ENCODE measurements at places on chromosomes 5 and 9.

DNA sequence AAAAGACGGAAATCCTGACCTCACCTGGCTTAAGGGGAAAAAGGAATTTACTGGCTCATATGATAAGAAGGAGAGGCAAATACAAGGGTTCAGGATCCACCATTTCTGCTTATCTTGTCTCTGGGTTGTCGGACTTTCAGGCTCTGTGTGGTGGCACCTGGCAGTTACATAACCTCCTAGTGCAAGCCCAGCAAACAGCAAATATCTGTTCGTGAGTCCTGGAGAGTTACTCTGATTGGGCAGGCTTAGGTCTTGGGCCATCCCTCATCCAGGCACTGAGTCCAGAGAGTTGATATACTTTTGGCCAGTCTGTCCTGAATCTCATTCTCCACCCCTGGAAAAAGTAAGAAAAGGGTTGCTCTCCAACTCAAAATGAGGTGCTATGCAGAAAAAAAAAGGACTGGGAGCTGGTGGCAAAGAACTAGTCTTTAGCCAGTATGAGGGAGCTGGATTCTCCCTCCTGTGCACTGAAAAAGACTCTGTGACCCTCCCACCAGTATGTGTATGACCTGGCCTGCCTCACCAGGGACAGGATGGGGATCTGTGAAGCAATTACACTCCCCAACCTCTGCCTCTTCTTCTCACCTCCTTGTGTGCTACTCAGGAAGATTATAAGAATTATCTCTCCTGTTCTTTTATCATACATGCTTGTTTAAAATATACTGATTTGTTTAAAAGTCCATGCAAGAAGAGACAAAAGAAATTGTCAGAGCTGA is 282.9 kb downstream of the ARHGAP26 start:
- DNase-seq, result no peak

DNA sequence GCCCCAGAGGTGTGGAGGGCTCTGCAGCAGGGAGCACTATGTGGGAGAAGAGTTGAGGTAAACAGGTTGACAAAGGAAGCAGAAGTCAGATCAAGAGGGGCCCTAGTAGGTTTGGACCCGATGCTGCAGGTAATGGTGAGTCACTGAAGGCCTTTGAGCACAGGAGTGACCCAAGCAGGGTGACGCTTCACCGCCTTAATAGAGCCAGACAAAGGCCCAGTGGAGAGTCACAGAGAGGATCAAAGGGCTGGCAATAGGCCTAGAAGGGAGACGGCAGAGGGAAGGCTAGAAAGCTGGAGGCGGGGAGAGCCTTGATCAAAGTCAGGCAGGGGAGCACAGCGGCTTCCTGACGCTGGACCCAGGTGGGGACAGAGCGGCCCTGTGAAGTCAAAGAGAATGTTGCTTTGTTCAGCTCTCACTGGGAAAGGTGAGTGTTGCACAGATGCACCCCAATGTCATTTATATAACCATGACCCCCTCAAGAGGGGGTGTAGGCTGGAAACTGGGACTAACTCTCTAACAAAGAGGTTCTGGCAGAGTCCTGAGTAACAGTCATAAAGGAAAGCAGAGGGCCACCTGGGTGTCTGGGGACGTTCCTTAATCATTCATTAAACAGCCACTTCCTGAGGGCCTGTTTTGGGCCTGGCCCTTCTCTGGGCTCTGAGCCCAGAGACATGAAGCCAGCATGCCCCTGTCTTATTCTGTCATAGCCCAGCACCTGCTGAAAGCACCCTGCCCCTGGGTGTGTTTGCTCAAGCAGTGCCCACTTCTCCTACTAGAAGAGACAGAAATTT is 9.8 kb upstream of the CPLX2 start:
- DNase-seq, result no peak

DNA sequence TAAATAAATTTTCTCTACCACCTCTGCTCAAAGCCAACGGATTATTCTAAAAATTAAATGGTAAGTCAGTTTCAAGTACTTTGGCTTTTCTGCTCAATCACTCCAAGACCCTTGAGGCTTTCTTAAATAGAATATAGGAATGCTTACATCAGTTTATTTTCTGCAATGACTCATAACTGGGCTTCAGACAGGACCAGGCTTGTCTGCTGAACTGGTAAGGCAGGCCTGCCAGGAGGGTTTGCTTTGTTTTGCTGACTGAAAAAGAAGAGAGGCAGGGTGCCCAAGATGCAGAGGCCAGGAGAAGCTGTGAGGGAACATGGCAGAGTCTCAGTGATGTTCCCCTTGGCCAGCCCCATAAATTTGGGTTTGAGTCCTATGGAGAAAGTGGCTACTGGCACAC is 60.3 kb upstream of the EPB41L4A start:
- peak; percentile 94 for DNase-seq

GRCh38 chr5:310941-311434 is 10.5 kb upstream of the AHRR start:
- DNase-seq, result no peak

- no peak for DNase-seq
Observed at GRCh38 chr5:93452255-93452654, 128.8 kb downstream of the NR2F1-AS1 start.

GRCh38 chr9:84111726-84112125 is 131.1 kb downstream of the RMI1 start:
- peak; percentile 70 for DNase-seq

DNA sequence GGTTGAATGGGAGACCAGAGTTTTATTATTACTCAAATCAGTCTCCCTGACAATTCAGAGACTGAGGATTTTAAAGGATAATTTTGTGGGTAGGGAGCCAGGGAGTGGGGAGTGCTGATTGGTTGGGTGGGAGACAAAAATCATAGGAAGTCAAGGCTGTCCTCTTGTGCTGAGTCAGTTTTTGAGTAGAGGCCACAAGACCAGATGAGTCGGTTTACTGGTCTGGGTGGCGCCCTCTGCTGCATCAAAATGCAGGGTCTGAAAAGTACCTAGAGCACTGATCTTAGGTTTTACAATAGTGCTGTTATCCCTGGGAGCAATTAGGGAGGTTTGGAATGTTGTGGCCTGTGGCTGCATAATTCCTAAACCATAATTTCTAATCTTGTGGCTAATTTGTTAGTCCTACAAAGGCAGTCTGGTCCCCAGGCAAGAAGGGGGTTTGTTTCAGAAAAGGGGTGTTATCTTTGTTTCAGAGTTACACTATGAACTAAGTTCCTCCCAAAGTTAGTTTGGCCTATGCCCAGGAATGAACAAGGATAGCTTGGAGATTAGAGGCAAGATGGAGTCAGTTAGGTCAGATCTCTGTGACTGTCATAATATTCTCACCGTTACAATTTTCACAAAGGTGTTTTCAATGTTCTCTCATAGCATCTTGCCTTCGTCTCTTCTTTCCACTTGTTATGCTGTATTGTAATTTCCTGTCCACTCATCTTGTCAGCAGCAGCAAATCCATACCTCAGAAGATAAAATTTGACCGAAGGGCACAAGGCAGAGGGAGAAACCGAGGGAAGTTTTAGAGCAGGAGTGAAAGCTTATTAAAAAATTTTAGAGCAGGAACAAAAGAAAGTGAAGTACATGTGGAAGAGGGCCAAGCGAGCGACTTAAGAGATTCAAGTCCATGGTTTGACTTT is 59.2 kb upstream of the CLINT1 start:
- peak; percentile 82 for DNase-seq

- peak; percentile 92 for DNase-seq
Observed at GRCh38 chr9:79477955-79478771, 93.6 kb upstream of the TLE4 start.

DNA sequence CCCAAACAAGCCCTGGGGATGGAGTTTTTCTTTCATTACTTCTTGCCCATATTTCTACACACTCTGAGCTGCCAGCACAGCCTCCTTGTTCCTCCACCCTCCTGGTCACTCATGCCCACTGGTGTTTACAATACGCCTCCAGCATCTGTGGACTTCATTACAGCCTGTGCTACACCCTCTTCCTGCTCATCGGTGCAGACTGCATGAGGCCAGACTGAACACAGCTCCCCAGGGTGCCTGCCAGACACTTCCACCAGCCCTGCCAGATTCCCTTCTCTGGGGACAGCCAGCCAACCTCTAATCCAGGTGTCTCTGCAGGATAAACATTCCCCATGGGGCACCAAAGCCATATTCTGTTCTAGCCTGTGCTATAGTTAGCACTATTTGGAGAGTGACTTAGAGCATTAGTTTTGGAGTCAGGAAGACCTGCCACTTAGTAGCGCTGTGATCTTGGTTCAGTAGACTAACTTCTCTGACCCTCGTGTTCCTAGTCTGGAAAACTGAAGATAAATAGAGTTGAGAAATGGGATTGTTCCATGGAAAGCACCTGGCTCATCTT is 163.8 kb upstream of the KLF4 start:
- no peak for DNase-seq
